Thoracic aorta (tissue), 2 donors: ENCODE measurements at places on chromosomes 2 and 18. TPM values are rescaled to one million over a fixed set of nuclear protein-coding genes. Genes with fewer than 3 reads are reported as not detected.

GNLY gene
- total RNA-seq = 8.5 TPM

NAB1 gene
- total RNA-seq = 77.7 TPM

HAUS1 gene
- 21.3 TPM for total RNA-seq

ATP9B gene
- 22.5 TPM for total RNA-seq

FOXD4L1 gene
- total RNA-seq = not detected

GBX2 gene
- not detected for total RNA-seq

LYPD6B gene
- total RNA-seq = not detected

ZNF804A gene
- total RNA-seq = 0.68 TPM
